ENCODE measurements at places on chromosomes 16 and 17.

- DNase-seq = no peak
Measured at GRCh38 chr16:79278506-79278905, 322.0 kb downstream of the MAF start.

GRCh38 chr17:16135461-16135860, 79.9 kb downstream of the NCOR1 start:
- DNase-seq = no peak

- DNase-seq = no peak
Measured at GRCh38 chr16:58464916-58465731, 34.8 kb upstream of the NDRG4 start.

DNA sequence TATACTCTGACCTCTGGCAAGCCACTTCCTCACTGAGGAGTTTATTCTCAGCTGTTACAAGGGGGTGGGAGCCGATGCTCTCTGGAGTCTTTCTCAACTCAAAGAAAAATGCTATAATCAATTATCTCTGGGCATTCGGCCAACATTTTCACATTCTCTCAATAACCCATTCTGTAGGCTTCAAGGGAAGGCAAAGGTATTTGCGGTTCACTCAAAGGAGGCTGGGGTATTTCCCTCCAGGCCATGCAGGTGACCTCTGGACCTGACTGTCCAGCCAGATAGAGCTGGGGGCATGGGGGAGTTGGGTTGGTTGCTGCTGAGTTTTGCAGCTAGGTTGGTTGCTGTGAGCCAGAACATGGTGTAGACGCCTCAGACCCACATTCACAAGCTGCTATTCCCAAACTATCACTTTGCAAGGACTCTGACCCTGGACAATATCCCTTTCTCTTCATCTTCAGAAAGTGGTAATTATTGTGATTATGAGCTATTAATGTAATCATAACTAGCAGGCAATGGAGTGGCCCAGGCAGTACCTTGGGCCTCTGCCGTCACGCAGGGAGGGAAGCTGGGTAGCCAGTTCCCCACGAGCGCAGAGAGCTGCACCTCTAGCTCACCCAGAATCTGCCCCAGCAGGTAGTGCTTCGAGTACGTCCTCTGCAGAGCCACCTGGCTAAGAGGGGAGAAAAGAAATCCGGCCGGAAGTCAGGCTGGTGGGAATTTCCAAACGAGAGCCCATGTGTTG, 42.1 kb downstream of the AIPL1 start:
- DNase-seq = no peak

DNA sequence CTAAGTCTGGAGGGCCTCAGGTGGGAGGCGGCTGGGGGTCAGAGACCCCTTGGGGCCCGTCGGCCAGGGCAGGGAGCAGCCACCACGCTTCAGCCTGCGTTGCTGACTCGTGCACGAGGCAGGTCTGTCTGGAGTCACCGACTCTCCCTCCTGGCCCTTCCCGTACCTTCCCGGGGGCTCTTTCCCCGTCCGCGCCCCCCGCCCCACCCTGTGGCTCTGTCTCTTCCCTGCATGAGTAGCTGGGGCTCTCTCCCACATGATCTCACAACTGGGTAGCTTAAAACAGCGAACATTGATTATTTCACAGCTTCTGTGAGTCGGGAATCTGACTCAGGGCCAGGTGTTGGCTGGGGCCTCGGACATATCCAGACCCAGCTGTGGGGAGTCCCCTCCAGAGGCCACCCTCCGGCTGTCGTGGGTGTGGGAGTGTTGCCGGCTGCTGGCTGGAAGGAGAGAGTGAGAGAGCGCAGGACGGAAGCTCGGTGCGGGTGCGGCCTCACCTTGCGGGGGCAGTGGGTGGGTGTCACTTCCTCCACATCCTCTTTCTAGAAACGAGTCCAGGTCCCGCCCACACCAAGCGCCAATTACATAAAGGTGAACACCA, 17.3 kb downstream of the BAHCC1 start:
- DNase-seq = no peak

DNA sequence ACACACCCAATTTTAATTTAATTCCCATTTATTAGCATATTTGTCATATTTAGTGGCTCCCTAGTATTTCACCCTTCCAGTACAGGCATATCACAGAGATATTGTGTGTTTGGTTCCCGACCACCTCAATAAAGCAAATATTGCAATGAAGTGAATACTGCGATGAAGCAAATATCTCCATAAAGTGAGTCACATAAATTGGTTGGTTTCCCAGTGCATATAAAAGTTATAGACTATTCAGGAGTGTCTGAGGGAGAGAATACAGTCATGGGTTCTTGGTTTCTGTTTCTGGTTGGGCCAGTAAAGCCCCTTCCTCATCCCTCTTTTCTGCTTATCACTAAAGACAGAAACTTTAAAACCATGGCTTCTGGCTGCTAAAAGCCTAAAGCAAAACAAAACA, 295.4 kb upstream of the AXIN2 start:
- no peak for DNase-seq
